SK-N-DZ (cell line): ENCODE measurements at places on chromosomes 1 and 21.

DNA sequence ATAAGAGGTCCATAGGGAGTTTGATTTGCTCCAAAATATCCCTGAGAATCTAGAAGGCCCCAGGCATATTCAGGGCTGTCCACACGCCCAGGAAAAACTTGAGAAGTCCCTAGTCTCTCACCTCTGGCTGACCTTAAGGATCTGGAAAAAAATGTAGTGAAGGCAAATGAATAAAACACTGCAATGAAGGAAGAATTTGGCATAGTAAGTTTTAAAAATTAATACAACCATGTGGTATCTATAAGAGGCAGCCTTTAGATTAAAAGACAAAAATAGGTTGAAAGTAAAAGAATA, 91.3 kb downstream of the COLGALT2 start:
- no peak for DNase-seq

DNA sequence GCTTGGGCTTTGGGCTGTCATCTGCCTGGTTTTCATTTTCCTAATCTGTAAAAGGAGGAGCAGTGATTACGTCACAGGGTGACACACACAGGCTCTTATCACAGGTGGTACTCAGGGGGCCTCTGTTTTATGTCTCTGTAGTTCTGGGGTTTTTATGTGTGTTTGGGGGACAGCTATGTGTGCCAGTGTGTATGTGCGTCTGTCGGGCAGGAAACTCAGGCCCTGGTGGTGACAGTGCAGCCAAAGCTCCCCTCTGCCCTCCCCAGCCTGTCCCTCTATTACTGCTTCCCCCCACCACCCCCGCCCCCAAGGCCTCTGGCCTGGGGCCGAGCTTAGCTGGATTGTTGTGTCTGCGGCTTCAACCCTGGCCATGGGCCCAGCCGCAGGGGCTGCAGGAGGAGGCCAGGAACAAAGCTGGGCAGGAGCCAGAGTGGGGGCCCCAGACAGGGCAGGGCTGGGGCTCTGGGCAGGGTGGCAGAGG, 13.3 kb downstream of the MFAP2 start:
- DNase-seq = no peak

DNA sequence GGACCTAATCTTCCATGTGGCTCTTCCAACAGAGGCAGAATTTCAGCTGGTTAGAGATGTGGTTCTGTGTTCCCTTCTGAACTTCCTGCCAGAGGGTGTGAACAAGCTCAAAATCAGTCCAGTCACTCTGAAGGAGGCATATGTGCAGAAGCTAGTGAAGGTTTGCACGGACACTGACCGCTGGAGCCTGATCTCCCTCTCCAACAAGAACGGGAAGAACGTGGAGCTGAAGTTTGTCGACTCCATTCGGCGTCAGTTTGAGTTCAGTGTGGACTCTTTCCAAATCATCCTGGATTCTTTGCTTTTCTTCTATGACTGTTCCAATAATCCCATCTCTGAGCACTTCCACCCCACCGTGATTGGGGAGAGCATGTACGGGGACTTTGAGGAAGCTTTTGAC, 17.3 kb downstream of the TENT5C start:
- no peak for DNase-seq

- no peak for DNase-seq
These were observed 34.7 kb upstream of the L1TD1 start for GRCh38 chr1:62159940-62160348.

DNA sequence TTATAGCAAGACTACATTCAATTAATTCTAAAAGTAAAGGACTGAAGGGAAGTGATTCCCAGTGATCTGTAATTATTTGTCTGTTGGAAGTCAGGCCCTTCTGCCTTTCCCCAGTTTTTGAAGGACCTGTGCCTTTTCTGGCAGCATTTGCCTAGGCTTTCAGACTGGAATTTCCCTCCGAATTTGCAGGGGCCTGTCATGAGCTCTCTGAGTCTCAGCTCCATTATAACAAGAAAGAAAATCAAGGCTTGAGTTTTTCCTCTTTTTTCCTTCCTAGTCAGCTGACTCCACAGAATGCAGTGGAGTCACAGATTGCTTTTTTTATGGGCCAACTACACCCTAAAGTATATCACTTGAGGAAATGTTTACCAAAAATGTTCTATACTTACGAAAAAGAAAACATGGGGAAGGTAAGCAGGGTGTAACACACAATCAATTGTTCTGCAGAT, 1.1 kb downstream of the NR5A2 start:
- DNase-seq = no peak

DNA sequence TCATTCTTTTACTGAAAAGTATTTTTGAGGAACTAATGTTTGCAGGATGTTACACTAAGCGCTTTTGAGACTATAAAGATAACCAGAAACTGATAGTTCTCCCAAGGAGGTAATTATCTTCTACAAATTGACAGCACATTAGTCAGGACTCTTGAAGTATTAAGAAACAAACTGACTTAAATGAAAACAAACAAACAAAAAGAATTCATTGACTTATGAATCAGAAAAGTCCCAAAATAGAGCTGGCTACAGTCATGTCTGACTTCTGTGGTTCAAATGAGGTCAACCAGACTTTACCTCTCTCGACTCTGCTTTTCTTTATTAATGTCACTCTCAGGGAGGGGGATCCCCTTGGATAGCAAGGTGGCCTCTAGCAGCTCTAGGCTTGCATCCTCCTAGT, 296.8 kb downstream of the TPR start:
- DNase-seq = no peak

DNA sequence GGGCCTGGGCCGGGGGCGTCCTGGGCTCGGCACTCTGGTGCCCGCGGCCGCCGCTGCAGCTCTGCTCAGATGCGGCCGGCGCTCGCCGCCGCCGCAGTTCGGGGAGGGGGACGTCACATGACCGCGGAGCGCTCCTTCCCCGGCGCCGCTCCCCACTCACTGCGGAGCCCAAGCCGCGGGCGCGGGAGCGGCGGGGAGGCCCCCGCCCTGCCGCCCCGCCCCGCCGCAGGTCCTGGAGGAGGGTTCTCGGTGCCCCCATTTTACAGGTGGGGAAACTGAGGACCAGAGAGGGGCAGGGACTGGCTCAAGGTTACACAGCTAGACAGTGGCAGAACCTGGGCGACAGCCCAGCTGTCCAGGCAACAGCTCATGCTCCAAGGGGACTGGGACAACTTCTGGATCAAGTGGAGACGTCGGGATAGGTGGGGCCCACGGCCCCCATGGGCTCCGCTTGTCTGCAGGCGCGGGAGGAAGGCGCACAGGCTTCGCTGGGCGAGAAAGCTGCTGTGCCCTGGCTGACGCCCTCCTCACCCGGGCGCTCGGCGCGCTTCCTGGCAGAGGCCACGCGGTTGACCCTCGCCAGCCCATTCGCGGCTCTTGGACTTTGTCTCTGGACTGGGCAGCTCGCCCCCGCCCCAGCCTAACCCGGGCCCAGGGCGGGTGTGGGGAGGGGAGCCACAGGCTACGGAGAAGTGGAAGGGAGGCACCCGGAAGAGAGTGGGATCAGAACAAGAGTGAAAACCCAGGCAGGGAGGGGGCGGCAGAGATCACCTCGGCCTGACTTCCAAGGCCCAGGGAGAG, at the start of gene RAP1GAP:
TSS of gene RAP1GAP (minus strand) at position 100 of the 801 bp plus-strand sequence. CDS start 49,325 bp downstream, outside the sequence.
- no peak for DNase-seq

DNA sequence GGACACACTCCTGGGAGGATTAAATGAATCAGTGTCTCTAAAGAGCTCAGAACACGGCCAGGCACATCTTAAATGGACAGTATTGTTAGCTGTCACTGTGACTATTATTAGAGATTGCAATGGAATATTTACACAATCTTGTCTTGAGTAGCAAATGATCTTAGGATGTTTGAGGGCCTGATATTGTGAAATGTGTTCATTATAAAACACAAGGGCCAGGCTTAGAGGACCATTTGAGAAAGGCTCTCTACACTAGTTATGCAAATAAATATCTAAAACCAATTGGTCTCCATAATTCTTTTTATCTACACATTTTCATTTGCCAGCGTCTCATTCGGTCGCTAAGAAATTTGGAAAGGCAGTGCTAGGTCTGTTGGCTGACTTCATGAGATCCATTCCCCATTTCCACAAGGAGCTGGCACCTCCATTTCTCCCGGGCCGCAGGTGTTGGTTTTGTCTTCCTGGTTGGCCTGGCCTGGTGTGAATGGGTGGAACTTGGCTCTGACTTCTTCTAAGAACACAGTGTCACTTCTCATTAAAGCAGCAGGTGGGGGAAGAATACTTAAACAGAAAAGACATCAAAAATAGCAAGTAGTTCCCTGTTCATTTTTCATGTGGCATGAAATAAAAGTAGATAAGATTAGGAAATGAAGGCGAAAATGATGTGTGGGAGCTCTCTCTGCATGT, 56.0 kb upstream of the PLXNA2 start:
- no peak for DNase-seq

DNA sequence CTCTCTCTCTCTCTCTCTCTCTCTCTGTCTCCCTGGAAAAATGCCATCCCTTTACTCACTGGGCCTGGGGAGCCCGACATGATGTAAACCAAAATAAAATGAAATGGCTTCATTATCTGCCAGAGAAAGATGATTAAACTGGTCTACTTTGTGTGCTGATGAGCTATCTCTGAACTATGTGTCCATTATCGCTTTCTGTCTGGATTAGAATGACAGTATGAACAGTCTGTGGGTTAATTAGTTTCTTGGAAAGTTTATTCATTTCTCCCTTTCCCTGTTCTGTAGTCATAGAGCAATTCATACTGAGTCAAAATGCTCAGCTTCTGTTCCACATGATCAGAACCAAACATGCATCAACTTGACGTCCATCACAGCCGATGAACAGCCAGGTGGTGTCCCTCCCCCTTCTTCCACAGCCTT, 72.4 kb upstream of the KCND3 start:
- no peak for DNase-seq

DNA sequence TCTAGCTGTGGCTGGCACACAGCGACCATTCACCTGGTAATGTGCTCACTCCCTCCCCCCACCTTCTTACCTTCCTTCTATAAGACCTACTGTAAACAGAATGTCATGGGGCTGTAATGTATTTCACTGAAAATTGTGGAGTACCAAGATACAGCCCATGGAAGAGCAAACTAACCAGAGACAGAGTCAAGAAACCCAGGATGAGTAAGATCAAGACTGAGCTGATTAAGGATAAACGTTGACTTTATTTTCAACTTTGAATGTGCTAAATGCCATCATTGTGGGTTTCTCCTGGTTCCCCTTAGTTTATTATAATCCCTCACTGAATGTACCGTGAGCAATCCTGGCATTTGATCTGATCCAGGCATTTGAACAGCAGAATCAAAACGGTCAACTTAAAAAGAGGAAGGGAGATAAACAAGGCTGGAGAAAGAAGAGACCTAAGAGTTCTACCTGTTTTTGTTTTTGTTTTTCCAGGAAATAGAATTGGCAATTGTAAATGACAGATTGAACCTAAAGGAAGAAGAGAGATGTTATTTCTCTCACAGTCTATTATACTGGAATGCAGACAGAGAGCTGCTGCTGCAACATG, 16.1 kb upstream of the ATP1B1 start:
- DNase-seq = no peak

DNA sequence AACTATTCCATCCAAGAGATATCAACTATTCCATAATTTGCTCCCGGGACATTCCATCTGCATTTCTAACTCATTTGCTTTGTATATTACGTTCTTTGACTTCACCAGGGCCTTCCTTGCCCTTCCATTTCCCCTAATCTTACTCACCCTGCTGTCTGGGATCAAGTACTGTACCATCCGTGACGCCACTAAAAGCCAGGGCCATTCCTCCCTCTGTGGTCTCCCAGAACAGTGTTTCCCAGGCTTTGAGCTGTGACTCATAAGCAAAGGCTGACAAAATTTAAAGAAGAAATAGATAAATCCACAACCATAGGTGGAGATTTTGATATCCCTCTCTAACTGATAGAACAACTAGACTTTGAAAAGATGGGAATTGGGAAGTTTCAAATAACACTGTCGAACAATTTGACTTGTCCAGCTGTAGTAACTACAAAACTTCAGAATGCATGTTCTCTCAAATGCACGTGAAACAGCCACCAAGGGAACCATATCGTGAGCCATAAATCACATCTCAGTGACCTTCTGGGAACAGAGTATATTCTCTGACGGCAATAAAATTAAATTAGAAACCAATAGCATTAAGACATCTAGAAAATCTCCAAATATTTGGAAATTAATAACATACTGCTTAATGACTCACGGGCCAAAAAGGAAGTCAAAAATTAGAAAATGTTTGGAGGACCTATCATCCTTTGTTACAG, 501.0 kb downstream of the SETD4 start:
- no peak for DNase-seq

- no peak for DNase-seq
These were observed 6.5 kb downstream of the INKA2 start for GRCh38 chr1:111732718-111733117.

DNA sequence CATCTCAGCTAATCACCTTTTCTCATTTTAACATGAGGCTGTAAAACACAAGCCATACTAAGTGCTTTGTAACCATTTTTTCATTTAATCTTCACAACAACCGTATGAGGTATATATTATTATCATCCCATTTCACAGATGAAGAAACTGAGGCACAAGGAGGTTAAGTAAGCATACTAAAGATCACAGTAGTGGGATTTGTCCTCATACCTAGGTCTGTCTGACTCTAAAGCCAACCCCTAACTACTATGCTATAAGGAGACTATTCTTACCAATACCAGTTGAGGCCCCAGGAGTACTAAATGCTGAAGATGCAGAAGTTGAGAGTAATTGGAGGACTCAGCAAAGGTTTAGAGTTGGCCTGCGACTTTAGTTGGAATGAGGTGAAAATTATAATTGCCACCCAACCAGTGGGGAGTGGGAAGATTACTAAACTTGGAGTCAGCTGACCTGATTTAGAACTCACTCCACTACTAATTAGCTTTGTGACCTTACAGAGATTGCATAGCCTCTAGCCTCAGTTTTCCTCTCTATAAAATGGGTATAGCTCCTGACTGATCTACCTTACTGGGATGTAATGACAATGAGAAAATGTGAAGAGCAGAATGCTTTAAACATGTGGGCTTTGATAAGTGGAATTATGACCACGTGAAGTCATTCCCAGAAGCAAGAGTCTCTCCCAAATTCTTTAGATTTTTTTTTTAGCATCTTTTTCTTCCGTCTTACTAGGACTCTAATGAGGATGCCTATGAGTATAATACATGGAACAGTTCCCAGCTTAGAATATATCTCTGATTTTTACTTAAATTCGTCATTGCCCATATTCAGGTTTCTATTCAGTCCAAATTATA, 85.8 kb upstream of the IPO9 start:
- DNase-seq = no peak

- no peak for DNase-seq
These were observed 678 bp downstream of the TTC39A start for GRCh38 chr1:51329443-51330325.

DNA sequence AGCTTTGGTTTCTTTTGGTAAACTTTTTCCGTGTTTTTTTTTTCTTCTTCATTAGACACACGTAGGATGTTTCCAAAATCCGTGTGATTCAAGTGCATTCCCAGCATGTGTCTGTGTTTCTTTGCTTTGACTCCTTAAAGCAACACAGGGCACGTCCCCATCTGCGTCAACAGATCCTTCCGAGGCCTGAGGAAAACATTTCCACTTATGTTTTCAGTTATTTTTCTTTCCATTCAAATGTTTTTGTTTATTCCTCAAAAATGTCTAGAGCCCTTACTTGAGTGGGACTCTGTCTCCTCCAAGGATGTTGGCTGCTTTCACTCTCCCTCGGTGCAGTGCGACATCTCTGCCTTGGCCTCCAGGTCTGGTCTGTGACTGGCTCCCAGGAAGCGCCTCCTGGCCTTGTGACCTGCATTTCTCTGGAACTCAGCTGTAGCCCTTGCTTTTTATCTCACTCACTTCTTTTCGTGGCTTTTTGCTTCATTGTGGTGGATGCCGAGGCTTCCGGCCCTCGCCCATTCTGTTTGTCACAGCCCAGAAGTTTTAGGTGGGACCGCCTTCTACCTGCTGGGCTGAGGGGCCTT, 31.3 kb upstream of the SLC19A1 start:
- no peak for DNase-seq
